ENCODE measurements at places on chromosomes 5 and 9.

DNA sequence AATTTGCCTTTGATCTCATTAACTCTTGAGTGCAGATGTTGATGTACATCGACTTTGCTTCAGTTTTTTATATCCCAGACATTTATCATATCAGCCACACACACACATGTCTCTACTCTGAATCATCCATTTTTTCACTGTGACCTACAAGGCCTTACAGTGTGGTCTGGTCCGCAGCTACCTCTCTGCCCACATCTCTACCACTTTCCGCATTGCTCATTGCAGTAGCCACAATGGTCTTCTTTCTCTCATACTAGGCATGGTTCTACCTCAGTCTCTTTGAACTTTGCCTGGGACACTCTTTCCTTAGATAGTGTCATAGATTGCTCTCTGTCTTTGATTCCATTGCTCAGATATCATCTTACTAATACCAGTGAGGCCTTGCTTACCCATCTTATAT lies 87.9 kb upstream of the FSD1L start:
- no peak for DNase-seq

- DNase-seq: no peak
These were observed 87.4 kb upstream of the HSPA9 start for GRCh38 chr5:138662599-138662998.

- no peak for DNase-seq
These were observed 31.0 kb downstream of the TRIM32 start for GRCh38 chr9:116718111-116718510.

GRCh38 chr5:134479839-134480238 lies 45.6 kb upstream of the JADE2 start:
- DNase-seq: no peak

- DNase-seq: no peak
These were observed 399.9 kb upstream of the ADAMTSL1 start for GRCh38 chr9:18074041-18074440.

- no peak for DNase-seq
These were observed 26.7 kb downstream of the POLR1E start for GRCh38 chr9:37512437-37512836.

DNA sequence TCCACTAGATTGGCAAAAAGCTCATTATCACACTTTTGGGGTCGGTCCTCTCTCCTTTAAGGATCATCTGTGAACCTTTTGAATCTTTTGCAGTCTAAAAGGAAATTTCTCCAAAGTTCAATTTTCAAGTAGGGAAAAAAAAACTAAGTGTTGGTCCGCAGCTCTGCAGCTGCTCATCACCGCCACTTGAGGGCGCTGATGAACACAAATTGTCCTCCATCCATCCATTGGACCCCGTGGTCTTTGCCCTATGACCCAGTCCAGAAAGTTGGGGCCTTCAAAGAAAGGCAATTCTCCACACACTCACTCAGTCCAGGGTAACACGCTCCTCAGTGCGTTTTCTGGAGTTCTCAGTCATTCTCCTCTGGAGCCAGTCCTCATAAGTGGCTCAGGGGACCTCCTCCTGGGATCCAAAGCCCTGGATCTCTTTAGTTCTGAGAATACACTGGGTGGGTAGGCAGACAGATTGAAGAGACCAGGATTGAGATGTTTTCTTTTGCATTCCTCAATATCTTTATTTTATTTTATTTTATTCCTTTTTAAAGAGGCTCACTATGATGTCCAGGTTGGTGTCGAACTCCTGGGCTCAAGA lies 63.6 kb upstream of the SLC28A3 start:
- no peak for DNase-seq

GRCh38 chr5:114191441-114191840 lies 170.4 kb upstream of the KCNN2 start:
- no peak for DNase-seq

- no peak for DNase-seq
These were observed 31.3 kb downstream of the FGF1 start for GRCh38 chr5:142654578-142655058.

DNA sequence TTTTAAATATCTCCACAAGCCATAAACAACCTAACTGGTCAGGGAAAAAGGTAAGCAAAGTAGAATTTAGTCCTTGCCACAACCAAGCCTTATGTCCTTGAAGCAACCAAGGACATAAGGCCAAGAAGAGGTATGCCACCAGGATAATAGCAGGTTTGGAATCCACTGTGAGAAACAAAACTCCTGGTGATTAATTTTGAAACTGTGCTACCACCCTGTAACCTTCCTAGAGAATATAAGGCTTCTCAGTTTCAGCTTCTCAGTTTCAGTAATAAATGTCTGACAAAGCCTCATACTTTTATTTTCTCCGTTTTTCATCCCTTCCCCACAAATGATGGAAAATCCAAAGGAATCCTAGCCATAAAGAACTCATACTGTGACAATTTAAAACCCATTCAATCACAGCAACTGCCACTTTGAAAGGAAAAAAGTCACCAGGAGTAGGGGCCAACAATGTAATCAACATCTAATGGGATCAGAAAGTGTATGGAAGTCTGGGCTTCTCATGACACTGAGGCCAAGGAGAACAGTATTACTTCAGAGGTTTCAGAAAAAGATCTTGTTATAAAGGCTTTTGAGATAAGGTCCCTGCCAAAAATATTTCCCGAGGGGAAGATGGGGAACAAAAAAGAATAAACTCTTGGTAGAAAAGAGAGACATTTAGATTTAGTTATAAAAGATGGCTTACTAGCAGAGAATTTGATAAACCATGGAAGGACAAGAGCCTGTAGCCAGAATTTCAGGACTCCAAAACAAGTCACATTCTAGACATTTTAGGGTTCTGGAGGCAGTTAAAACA lies 189.2 kb downstream of the TSSK1B start:
- no peak for DNase-seq

- no peak for DNase-seq
These were observed 42.5 kb upstream of the CFAP157 start for GRCh38 chr9:127664324-127664677.

DNA sequence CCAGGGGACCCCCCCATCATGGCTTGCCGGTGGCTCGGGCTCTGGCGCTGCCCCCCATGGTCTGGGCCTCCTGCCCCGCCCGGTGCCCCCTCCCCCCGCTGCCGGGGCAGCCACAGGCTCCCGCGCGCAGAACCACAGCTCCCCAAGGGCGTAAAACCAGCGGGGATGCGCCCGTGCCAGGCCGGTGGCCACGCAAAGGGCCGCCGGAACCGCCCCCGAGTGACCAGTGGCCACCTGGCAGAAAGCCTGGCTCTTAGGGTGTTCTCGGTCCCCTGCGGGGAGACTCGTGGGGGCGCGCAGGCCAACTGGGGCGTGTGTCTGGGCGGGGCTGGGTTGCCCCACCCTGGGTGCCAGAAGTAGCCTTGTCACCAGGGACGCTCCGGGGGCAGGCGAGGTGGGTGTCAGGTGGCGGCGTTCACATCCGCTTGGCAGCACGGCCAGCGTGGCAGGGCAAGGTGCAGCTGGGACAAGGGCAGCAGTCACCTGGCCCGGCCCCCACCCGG lies 515 bp upstream of the AGPAT2 start:
- no peak for DNase-seq

- no peak for DNase-seq
These were observed at the start of gene CARD6 for GRCh38 chr5:40841068-40841805. Gene CARD6 (plus strand): TSS chr5:40841367. CDS start chr5:40841383, 16 bp downstream.

DNA sequence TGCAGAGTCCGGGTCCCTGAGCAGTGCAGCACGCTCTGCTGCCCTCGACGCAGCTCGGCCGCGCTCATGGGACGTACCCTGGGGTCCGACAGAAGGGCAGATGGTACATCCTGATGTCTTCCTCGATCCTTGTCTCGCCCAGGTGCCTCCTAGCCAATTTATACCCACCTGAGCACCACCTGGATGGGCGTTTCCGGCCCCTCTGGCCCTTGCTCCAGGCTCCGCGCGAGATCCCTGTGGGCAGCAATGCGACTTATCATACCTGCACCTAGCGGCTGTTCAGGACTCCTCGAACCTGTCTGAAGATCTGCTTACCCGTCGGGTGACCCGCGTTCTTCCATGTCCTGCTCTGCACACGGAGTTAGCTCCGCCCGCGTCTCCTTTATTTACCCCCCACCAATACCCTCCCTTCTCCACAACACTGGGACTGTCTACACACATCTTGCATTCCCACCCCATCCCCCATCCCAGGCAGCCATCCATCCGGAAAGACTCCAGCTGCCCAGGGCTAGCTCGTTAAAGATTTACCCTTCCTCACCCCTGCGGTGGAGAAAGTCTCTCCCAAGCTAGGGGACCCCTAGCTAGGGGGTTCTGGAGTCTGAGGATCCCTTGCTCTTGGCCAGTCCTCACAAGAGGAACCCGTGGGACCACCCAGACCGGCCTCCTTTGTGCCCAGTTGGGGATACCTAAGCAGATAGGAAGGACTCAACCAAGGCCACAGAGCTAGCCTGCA lies at the start of gene KIF12:
Gene KIF12, minus strand, starts transcription at position 357 of the 733 bp plus-strand sequence. Its CDS starts 16 bp downstream, at position 341.
- no peak for DNase-seq

GRCh38 chr9:72431036-72431435 lies 66.0 kb upstream of the ZFAND5 start:
- no peak for DNase-seq

GRCh38 chr5:14503017-14503680 lies 78.4 kb upstream of the OTULINL start:
- no peak for DNase-seq

DNA sequence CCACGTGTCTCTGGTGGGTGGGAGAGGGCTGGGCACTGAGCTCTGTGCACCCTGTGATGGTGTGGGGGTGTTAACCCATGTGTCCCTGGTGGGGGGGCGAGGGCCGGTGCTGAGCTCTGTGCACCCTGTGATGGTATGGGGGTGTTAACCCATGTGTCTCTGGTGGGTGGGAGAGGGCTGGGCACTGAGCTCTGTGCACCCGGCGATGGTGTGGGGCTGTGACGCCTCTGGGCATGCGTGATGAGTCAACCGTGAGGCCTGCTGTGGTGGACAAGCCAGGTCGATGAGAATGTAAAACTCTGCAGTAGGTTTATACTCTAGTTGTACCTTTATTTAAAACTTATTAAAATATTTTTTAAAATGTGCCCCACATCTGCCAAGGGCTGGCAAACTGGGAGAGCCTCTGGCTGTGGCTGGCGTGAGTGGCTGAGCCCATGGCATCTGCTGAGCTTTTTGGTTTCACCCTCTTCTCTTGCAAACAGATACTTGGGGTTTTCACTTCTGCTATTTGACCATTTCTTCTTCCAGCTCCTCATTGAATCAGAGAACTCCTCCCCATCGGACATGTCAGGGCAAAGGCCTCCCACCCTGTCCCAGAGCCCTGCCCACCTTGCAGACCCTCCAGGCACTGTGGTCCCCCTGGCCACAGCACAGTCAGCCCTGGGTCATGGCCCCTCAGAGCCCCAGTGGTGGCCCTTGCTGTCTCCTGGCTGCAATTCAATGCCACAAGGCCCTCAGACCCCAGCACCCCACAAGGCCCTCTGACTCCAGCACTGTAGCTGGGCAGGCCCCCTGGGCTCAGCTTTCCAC lies 18.5 kb upstream of the EXOC3 start:
- no peak for DNase-seq

- no peak for DNase-seq
These were observed 22.1 kb upstream of the KIF2A start for GRCh38 chr5:62283861-62284260.

DNA sequence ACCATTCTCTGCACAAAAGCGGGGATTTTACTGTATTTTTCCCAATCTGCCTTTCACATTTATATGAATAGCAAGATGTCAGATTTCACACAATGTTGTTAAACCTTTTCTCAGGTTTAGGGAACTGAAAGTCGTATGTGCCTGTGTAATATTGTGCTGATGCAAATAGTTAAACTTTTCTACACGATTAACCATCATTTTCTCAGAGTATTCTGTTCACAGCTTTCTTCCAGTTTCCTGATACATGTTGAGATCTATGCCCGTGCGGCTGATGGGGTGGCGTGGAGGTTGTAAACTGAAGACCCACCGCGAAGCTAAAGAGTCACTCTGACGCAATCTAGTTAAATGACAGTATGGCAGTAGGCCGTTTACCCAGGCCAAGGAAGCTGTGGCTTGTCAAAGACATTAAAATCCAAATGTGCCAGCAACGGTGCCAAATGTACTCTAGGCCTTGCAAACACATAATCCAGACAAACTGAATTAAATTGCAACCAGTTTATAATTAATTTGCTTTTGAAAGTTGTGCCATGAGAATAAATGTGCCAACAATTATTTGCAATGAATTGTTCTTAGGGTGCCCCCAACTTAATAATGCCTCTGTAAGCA lies 145.7 kb downstream of the EBF1 start:
- DNase-seq: no peak

DNA sequence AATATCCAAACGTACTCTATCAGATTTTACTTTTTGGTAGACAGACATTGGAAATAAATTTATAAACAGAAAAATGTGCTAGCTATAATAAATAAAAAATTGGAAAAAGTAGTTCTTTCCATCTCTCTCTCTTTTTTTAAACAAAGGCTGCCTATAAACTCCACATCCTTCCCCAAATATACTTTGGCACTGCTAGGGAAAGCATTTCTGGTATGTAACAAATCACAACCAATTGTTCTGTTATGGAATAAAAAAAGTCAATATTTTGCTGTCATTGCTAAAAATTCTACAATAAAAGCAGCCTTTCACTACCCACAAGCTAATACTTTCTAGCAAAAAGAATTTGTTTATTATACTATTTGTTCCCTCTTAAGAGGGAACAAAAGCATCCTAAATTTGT lies 169.2 kb upstream of the TARS1 start:
- no peak for DNase-seq

- DNase-seq: no peak
These were observed 21.8 kb downstream of the ENTREP1 start for GRCh38 chr9:69346596-69347390.
